ENCODE measurements at places on chromosomes 12 and 14.

DNA sequence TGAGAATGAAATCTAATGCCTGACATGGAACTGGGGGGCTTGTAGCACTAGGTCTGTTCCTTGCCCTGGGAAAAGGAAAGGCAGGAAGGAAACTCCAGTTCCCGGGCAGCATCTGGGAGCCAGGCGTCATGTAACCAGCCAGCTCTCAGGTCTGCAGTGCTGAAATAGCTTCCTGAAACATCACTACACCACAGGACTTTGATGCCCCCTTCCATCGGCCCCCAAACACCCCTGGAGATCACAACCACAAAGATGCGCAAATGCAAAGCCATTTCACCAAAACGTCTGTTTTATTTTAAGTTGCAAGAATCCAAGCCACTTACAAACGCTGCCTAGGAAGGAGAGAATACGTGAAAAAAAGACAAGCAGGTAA is 40.9 kb downstream of the KCTD10 start:
- DNase-seq = no peak

GRCh38 chr14:60515511-60516289 is 6.8 kb downstream of the SIX6 start:
- DNase-seq = no peak

- no peak for DNase-seq
Measured at GRCh38 chr12:77842430-77842829, 11.7 kb downstream of the NAV3 start.

DNA sequence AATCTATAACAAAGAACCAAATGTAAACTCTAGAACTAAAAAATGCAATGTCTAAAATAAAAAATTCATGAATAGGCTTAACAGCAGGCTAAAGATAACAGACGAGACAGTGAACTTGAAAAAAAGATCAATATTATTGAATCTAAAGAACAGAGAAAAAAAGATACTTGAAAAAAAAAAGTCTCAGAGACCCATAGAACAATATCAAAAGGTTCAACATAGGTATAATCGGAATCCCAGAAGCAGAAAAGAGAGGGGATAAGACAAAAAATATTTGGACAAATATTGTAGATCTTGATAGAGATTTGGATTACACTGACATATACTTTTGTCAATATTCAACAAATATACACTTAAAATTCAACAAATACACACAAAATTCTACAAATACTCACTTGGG is 56.6 kb downstream of the TC2N start:
- DNase-seq = no peak

- no peak for DNase-seq
Measured at GRCh38 chr12:81365284-81365683, 287.4 kb downstream of the ACSS3 start.

- no peak for DNase-seq
Measured at GRCh38 chr12:88833641-88834116, 253.4 kb upstream of the KITLG start.

DNA sequence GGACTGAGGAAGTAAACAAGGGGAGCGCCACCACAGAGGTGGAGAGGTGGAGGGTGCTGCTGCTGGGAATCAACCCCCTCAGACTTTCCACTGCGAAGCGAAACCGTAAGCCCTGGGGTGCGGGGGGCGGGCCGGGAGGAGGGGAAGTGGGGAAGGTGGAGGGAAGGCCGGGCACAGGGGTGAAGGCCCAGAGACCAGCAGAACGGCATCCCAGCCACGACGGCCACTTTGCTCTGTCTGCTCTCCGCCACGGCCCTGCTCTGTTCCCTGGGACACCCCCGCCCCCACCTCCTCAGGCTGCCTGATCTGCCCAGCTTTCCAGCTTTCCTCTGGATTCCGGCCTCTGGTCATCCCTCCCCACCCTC is at the start of gene LAG3:
TSS of gene LAG3 (plus strand) at position 190 of the 365 bp plus-strand sequence. CDS start 333 bp downstream, outside the sequence.
- DNase-seq = no peak

DNA sequence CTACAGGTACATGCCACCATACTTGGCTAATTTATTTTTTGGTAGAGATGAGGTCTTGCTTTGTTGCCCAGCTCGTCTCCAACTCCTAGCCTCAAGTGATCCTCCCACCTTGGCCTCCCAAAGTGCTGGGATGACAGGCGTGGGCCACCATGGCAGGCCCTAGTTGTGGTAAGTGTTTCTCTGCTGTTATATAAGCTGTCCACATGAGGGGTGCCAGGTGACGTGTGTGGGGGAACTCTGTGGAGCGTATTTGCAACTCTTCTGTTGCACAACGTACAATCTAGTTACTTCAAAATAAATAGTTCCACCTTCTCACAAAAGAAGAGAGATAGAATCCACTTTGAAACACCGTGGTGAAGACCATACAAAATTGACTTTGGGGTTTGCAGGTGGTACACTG is 125.1 kb downstream of the NCOR2 start:
- no peak for DNase-seq

- no peak for DNase-seq
Measured at GRCh38 chr12:5585178-5585577, 153.3 kb downstream of the NTF3 start.

DNA sequence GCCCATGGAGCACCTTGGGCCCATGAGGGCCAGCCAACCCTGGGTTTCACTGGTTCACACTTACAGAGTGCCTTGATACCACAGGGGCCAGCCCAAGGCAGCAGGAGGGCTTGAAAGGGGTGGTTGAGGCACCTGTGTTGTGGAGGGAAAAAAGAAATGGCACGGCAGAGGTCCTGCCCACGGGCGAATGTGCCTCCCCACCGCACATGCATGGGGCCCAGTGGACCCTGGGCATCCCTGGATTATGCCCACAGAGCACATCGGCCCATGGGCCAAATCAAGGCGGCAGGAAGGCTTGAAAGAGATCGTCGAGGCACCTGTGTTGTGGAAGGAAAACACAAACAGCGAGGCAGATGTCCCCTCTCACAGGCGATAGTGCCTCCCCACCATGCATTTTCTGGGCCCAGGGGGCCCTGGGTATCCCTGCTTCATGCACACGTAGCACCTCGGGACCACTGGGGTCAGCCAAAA is 378.1 kb downstream of the ALG10 start:
- DNase-seq = no peak

Data from BJ (cell line).